ENCODE measurements at places on chromosomes 4 and X.

DNA sequence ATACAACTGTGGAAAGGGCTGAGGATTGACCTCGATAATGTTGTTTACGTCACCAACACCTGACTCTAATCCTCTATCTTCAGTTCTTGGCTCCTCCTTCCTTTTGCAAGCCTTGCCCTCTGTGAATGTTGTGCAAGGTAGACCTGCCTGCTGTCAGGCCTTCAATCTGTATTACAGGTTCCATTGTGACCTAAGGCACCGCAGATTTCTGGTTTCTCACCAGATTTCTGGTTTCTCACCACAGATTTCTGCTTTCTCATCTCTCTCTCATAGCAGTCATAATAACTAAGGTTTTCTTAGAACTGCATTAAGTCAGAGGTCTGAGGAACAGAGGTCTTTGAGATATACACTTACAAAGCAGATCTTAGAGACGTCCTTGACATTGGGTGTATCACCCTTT is 51.5 kb upstream of the ETNPPL start:
- DNase-seq = no peak

DNA sequence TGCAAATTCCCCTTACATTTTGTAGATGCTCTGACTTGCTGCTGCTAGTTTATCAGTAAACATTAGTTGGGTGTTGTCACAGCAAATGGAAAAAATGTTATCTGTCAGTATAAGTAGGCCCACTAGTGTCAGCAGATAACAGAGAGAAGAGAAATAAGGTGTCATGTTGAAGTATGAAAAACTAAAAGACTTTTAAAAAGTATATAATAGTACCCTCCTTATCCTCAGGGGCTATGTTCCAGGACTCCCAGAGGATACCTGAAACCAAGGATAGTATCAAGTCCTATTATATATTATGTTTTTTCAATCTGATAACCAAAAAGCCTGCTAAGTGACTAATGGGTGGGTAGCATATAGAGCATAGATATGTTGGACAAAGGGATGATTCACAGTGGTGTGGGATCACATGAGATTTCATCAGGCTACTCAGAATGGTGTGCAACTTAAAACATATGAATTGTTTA is 11.6 kb upstream of the BMP2K start:
- no peak for DNase-seq

DNA sequence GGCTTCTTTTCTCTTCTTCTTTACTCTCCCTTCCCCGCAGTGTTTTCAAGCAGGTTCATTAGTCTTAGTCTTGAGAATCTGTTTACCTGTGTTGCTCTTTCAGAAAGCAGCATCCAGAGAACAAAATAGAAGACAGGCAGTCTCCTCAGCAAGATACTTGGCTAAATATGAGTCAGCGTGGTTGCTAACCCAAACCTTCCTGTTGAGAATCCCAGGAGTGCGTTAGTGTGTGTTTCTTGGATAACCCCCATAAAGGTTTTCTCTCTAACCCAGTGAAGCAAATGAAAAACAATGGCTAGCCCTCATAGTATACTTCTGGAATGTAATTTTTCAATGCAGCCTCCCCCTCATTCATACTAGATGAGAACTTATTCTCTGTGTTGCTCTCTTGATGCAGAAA is 41.1 kb downstream of the BMPR1B start:
- no peak for DNase-seq

DNA sequence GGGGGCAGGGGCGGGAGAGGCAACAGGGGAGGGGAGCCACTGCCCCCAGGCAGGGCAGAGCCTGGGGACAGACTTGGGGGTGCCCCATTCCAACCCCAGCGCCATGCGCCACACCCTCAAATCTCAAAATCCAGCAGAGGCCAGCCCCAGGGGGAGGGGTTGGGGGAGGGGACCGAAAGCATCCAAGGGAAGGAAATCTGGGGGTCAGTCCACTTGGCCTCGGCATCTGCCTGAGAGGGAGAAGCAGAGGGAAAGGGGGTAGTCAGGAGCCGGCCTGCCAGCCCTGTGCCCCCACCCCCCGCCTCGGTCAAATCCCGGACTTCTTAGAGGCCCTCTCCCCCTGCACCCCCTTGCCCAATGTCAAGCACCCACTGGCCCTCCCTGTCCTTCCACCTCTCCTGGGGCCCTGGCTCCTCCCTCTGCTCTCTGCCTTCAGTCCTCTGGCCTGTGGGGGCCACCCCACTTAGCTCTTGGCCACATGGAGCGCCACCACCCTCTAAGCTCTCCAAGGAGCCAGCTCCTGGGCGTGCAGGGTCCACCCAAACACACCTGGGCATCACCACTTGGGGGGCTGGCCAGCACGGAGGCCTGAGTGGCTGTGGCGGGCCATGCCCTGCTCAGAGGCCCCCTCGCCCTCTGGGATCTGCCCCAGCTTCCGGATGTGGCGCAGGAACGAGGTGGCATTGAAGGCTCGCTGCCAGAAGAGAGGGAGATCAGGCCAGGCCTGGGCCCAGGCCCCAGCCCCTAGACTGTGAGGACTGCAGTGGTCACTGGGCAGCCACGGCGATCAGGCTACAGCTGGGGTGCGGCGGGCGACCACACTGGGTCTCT is 3.5 kb downstream of the PNCK start:
- no peak for DNase-seq

DNA sequence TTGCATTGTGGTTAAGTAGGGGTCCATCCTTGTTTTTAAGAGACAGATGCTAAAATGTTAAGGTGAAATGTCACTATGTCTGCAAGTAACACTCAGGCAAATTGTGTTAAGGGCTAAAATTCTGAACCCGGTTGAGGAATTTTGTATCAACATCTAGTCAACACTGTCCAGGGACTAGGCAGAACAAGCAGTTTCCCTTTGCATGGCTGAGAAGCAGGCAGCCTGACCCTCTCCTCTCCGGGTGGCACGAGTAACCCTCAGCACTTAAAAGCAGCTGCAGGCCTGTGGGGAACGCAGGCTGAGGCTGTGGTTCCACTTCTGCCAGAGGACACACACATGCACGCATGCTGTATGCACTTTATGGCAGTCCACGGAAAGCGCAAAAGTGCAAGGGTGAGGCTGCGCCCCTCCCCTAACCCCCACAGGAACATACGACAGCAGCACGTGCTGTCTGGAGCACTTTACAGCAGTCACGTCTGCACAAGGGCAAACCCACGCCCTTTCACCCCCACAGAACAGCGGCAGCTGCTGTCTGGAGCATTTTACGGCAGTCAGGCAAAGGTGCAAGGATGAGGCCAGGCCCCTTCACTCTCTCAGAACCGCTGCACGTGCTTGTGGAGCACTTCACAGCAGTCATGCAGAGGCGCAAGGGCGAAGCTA is 619 bp upstream of the MPC1L start:
- DNase-seq = no peak
